ENCODE measurements at places on chromosomes 12 and 14.

GRCh38 chr14:67426161-67426560 is 14.2 kb upstream of the PLEK2 start:
- no peak for DNase-seq

DNA sequence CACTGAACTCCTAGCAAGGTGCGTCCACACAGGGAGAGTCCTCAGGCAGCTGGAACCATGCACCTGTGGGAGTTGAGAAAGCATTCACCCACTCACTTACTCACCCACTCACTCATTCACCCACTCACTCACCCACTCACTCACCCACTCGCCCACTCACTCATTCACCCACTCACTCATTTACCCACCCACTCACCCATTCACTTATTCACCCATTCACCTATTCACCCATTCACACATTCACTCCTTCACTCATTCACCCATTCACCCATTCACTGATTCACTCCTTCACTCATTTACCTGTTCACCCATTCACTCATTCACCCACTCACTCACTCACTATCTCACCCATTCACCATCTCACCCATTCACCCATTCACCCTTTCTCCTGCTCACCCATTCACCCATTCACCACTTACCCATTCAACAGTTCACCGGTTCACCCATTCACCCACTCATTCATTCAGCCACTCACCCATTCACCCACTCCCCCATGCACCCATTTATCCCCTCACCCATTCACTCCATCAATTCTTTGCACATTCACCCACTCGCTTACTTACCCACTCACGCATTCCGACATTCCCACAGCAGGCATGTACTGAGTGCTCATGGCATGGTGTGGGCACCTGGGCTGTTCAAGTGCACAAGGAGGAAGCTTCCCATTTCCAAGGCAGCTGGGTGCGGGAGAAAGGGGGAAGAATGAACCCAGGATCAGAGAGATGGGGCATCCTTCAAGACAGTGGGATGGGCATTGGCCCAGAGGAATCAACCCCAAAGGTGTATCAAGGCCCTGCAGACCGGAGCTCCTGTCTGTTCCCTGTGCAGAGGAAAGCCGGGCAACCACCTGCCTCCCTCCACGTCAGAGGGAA is 135.2 kb upstream of the C14orf180 start:
- no peak for DNase-seq

DNA sequence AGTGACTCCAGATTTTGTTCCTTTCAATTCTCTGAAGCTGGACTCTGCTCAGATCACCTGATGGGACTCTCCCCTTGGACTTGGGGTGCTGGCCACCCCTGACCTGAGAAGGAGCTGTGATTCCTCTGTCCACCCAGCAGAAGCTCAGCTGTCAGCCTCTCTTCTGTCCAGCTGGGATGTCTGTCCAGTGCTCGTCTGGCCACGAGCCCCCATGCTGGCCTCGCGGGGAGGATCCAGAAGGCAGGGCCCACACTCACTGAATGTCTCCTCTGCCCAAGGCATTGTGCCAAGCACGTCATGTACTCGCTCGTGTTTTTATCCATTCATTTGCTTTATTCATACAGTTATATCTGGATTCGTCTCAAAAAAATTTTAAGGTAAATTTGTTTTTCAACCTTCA is 14.2 kb upstream of the SLC24A4 start:
- DNase-seq: no peak

- no peak for DNase-seq
These were observed 195.4 kb upstream of the LHX5 start for GRCh38 chr12:113667095-113667494.

DNA sequence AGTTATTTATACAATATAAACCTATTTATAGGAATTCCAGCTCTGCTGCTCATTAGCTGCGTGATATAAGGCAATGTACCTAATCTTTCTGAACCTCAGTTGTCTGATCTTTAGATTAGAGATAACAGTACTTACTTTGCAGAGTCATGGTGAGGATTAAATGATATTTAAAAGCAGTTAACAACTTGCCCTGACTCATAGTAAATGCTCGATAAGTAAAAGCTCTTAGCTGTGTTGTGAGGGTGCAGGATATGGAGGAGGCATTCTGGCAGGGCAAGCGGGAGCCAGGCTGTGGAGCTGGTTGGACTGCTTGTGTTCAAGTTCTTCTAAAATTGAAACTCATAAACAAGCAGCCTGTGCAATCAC is 140.0 kb upstream of the PRICKLE1 start:
- no peak for DNase-seq

GRCh38 chr12:132407451-132407961 is 78.1 kb upstream of the GALNT9 start:
- DNase-seq: no peak

- DNase-seq: no peak
These were observed 630 bp downstream of the NELL2 start for GRCh38 chr12:44875417-44875953.

- no peak for DNase-seq
These were observed 43.8 kb upstream of the KTN1 start for GRCh38 chr14:55536204-55536708.

DNA sequence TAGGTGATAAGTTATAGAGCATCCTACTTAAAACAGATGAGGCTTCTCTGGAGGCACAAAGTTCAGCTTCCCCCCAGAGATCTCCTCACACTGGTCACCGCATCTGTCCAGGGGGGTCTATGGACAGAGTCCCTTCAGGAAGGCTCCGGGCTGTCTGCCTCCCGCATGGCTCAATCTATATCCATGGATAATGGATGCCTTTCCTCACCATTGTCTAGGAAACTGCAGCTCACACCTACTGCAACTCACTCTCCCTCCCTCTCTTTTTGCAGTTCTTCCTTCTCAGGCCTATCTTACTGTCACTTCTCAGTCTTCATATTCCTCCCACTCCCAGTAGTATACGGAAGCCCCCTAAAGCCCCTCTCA is 100.6 kb upstream of the BCL2L14 start:
- DNase-seq: no peak

GRCh38 chr14:61077951-61078720 is 97.1 kb downstream of the SLC38A6 start:
- no peak for DNase-seq

DNA sequence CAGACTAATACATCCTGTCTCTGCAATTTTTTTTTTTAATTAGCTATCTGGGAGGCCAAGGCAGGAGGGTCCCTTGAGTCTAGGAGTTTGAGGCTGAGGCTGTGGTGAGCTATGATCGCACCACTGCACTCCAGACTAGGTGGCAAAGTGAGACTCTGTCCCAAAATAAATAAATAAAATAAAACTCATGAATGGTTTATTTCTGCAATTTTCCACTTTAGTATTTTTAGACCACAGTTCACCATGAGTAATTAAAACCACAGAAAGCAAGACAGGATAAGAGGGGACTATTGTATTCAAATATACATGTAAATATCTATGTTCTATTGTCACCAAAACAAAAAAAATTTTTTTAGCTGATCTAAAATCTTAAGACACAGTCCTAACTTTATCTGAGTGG is 17.8 kb downstream of the TAOK3 start:
- no peak for DNase-seq

DNA sequence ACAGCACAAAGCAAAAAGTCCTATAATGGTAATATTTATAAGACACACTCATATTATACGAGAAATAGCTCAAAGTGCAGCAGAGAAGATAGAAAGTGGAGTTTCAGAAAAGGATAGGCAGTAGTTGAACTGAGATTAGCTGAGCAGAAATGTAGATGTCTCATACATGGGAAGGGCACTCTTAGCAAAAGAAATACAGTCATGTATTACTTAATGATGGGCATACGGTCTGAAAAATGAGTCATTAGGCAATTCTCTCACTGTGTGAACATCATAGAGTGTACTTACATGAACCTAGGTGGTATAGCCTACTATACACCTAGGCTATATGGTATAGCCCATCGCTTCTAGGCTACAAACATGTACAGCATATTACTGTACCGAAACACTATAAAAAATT is 671.3 kb downstream of the RPS29 start:
- no peak for DNase-seq

DNA sequence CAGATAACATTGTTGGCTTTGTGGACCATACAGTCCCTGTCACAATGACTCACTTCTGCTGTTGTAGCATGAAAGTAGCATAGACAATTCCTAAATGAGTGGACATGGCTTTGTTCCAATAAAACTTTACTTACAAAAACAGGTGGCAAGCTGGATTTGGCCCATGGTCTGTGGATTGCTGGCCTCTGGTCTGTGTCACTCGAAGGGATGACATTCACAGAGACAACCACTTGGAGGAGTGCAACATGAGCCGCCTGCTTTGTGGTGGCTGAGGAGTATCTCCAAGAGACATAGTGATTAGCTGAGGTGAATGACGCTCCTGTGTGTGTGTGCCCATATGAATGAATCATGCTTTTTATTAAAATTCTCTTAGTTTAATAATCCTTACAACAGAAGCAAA is 81.3 kb upstream of the NRXN3 start:
- no peak for DNase-seq

DNA sequence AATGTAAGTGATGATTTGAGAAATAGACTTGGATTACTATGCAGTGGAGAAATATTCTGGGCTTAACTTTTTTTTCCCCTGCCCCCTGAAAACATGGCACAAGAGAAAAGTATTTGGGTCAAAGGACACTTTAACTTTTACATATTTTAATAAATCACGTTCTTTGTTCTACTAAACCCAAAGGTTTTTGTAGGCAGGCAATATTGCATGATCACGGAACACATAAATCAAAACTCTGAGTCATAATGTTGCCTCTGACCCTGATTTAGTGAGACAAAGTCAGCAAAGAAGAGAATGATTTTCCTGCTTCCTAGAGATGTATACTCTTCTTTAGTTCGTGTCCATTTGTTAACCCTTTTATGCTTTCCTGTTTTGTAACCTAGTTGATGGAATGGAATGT is 38.0 kb downstream of the ABCD2 start:
- DNase-seq: no peak

DNA sequence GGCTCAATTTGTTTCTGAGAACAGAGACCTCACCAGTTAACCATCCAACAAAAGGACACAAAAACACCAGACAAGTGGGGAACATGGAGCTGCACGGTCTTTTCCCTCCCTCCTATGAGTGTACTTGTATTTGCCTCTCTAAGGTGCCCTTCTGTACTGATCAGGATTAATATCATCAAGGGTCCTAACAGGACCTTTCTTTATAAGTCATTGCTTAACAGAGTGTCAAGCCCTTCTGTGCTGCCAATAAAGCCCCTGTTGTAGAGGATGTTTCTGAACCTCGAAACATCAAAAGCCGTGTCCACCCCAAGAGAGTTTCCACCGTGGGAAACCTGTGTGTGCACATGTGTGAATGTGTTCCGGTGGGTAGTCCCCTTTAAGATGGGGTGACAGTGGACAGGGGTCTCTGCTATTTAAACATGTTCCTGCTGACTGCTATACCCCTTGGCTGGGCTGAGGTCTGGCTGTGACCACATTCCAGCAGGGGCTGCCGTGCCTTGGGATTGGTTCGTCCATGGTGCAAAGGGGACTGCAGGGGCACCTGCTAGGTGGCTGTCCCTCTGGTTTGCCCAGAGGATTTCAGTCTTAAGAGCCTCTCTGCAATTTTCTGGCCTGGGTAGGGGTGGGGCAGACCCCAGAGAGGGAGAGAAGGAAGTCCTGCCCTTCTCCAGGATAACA is 6.0 kb downstream of the ESRRB start:
- DNase-seq: no peak

DNA sequence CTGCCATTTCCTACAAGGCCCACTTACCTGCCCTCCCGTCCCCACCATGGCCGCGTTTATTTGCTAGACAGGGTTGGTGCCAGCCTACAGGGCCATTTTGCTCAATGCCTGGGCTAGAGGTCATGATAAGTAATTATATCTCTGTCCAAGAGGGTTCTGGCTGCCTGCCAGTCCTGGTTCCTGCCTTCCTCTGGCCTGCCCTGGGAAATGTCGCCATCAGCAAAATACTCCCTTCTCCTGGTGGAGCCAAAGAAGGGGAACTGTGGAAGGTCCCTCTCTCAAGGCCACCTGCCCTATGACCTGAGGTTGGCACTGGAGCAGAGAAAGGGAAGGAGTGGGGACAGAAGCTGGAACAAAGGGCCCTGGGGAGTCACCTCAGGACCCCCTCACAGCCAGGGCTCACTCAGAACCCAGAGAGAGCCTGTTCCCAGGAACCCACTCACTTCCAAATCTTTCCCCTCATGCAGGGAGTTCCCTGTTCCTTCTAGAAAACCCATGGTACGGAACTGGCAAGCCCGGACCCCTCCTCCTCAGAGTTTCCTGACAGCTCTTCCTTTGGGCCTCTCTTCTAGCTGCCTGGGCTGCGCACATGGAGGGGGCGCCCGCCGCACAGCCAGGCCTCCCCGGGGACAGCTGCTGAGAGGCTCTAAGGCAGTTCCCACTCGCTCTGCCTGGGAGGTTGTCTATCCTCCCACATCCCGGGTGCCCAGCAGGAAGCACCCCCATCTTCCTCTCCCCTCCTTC is 280.5 kb downstream of the DPF3 start:
- no peak for DNase-seq

DNA sequence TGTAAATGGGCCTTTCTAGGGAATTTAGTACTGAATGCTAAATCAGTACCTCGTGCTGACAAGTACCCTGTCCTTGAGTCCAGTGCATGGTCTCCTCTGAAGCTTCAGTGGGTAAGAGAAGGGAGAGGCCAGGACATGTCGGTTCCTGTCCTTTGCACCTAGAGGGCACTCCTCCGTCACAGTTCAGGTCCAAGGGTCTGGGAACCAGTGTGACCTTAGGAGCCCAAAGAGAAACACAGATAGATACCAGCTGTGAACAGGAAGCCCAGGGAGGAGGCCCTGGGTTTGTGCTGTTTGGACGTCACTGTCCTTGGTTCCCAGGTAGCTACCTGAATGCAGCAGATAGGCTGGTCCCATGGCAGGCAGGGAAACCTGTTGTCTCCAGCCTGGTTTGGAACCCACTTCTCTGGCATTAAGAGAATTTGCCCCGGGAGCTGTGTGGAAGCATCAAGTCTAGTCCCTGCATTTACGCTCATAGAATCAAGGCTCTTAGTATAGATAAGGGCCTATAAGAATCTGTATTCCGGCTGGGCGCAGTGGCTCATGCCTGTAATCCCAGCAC is 3.9 kb upstream of the FGF23 start:
- no peak for DNase-seq

DNA sequence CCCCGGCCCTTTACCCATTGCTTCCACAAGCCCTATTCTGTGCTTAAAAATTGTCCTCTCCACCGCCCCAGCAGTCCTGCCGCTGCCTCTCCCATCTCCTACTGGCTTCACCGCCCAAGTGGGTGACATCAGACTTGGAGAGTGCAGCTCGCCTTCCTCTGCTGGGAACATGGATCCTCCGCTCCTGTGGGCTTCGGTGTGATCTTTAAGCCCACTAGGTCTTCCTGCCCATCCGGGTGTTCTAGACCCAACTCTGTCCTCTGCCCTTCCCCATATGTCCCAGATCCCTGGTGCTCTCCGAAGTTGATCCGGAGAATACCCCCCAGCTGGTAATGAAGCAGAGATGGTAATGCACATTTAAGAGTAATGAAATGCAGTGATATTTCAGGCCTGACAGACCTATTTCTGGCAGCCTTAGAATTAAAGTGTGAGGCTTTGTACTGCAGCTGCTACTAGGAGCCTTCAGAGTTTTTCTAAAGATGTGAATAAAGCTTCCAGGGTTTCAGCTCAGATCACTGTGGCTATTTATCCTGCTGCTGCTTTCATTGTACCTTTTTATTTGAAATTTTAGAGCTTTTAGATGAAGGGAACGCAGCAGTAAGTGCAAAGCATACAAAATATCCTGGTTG is 22.9 kb upstream of the CTDSP2 start:
- peak; percentile 68 for DNase-seq

- peak; percentile 69 for DNase-seq
These were observed at the start of gene BRI3BP for GRCh38 chr12:124993626-124994436. Gene BRI3BP, plus strand, starts transcription at chr12:124993645. Its CDS starts 146 bp downstream, at chr12:124993791.
